Stimulated activated CD4-positive, alpha-beta T cell treated with anti-CD3 and anti-CD28 coated beads, Interleukin-1b, Interleukin-23, amount 100 ng/mL, for 1 hour (primary cell): ENCODE measurements at places on chromosomes 11 and 22.

DNA sequence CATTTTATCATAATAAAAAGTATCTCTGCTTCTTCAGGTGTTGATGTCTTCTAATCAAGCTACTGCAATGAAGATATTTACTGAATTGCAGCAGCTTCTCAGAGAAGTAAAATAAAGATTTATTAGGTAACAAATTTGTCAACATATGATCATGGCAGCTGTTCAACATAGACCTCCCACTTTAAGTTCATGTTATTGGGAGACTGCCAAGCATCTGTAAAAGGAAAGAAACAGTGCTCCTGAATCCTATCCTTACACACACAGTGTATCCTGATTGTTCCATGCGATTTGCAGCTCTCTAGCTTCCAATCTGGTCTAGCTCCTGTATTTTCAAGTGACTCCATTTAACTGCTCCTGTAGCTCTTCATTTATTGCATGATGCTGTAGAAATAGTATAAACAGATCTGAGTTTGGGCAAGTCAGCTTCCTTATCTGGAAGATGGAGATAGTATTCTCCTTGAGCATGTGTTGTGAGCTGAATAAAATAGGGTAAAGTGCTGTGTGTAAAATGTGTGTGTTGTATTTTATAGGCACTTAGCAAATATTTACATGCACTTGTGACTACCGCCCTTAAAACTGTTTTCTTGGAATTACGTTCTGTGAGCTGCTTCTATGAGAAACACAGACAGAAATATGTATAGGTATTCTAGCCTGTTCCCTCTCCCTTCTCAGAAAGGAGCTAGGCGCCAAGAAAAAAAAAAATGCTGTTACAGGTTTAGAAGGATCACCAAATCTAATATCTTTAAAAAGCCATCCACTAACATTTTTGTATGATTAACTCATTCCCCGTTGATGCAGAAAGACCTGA, 290.6 kb downstream of the JRKL start:
- no peak for DNase-seq

DNA sequence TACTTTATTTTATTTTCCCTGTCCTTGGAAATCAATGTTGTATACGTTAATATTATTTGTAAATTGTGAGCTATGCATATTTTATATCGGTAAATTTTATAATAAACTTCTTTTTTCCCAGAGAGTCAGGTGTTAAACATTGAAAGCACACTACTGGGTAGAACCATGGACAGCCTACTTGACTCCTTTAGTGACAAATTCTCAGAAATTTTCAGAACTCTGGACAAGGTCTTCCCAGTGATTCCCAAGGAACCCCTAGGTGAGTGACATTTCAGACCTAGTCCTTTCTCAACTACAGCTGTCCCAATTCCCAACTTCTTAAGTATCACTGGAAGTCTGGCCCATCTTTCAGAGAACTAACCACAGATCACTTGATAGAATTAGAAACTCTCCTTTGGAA, 107.2 kb downstream of the RCN1 start:
- DNase-seq = no peak

GRCh38 chr22:20242393-20243175, 25.5 kb downstream of the RTN4R start:
- no peak for DNase-seq

DNA sequence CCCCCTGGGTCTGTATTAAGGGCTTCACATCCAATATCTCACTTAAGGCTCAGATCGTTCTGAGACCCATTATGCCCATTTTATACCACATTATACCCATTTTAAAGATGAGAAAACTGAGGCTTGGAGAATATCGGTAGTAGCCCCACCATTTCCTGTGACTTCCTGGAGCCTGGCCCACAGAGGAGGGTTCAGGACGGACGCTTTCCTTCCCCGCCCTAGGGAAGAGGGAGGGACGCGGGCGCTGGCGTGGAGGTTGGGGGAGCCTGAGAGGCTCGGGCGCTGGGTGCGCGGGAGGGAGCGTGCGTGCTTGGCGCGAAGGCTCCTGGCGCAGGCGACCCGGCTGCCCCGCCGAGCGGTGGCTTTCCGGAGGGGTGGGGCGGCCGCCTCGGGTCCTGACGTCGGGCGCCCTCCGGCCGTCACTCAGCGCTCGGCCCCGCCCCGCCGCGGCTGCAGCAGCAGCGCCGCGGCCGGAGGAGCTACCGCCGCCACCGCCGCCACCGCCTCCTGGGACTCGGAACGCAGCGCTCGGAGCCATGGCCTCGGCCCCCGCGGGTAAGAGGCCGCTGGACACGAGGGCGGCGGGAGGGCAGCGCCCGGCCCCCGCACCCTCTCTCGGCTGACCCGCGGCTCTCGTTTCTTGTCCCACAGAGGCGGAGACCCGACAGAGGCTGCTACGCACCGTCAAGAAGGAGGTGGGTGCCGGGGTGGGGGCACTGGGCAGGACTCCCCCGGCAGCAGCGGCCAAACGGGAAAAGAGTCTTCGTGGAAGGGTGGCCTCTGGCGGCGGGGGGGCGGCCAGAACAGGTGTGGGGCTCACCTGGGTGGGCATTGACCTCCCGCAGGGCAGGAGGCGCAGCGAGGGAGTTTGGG, at the start of gene SGSM1:
SGSM1 (plus strand) TSS at position 422 of the 873 bp plus-strand sequence; CDS start at position 537, 115 bp downstream.
- peak; percentile 50 for DNase-seq

DNA sequence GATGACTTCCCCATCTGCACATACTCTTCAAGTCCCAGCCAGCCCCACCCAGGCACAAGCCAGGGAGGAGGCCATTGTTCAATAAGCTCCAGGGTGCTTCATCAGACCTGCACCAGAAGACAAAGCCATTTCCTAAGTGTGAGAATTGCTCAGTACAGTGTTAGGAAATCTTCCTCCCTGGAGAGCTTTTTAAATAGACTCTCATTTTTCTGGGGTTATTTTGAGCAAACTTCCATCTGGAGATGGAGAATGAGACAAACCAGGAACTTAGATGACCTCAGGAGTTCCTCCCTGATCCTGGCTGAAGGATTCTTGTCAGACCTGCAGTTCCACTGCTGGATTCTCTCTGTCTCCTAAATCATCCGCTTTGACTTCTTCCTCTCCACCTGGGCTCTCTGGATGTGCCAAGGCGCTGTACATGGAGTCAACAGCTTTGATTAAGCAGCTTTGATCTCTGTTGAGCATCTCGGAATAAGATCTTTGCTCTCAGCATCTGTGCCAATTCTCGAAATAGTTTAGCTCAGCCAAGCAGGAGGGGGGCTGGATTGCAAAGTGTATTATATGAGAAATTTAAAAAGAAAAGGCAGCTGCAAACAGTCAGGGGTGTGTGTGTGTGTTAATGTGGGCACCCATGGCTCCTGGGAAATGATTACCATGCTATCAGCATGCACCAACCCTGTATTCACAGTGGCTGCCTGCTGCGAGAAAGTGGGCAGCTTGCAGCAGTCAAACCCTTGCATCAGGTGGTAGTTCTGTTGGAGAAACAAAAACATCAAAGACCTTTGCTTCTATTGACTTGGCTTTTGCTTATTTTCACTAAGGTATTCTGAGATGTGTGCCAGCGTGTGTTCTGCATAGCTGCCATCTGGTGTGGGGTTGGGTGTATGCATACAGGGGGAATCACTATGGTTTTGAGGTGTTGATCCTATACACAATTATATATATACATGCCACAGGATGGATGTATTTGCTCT, 70.2 kb upstream of the NAV2 start:
- DNase-seq = no peak

DNA sequence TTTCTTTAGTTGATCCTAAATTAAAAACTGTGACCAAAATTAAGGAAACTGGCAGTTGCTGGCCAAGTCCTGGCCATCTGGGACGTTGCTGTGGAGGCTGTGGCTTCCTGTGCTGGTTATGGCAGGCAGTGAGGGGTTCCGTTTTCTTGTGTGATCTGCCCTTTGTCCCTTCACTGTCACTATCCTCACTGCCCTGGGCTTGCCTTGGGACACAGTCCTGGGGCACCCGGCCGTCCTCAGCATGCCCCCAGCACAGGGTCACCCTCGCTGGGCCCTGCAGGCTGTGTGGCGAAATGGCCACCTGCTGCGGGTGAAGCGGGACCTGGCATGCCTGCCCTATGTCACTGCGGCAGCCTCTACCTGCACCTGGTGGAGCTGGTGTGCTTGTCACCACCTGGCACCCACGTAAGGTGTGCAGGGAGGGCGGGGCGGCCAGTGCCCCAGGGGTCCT, 52.5 kb upstream of the SLC22A12 start:
- DNase-seq = no peak

DNA sequence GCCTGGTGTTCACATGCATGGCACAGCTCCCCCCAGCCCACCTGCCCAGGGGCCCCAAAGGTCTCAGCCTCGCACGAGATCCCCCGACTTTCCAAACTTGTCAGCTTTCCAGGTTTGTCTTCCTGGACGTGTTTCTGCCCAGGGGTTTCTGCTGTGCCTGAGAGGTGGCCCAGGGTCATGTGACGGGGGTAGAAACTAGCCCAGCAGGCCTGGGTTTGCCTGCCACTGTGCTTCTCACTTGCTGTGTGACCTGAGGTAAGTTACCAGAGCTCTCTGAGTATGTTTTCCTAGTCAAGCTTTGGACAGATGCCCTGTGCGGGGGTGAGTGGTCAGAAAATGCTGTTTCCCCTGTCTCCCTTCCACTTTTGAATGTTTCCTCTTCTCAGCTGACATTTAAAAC, 38.3 kb upstream of the SHISAL1 start:
- DNase-seq = no peak

DNA sequence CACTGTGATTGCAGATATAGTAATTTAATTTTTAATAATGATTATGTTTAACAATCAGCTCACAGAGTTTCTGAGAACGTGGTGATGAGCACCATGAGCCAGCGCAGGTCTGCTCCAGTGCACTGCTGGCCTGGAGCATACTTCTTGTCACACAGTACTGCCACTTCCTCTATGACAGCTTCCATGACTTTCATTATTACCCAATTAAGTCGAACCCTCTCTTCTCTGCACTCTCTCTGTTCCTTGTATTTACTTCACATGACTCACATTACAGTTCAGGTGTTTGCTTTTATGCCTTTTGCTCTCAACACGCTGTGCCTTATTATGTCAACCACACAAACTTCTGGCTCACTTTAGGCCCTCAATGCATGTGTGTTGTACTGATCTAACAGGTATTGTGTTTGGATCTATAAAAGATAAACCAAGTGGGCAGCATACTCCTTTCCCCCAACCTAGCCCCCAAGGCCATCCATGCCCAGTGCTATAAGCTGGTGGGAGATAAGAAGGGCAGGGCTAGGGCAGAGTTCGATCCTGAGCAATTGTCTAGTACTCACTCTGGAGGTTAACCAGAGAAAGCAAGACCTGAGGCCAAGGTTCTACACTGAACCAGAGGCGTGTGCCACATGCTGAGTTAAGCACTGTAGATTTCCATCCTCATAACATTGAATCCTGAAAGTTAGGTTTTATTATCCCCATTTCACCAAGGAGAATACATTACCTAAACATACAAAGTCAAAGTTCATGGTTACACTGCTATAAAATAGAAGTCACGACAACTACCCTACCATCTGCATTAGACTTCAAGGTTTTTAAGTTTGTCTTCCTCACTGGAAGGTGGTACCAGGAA, 356.5 kb downstream of the INSC start:
- no peak for DNase-seq

DNA sequence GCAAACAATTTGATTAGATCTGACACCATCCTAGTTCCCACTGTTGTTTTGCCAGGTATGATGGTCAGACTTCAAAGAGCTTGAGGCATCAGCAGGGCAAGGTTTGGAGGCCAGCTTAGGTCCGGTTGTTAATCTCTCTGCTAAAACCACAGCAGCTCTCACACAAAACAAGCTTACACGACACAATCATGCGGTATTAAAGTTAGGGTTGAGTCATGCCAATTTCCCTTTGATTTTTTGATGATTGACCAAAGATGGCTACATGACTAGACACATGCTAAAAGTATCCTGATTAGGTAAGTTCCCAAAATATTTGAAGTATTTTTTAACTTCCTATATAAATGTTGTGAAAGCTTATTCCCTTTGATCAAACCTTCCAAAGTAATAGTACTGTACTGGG, 145.9 kb downstream of the ELP4 start:
- DNase-seq = no peak

DNA sequence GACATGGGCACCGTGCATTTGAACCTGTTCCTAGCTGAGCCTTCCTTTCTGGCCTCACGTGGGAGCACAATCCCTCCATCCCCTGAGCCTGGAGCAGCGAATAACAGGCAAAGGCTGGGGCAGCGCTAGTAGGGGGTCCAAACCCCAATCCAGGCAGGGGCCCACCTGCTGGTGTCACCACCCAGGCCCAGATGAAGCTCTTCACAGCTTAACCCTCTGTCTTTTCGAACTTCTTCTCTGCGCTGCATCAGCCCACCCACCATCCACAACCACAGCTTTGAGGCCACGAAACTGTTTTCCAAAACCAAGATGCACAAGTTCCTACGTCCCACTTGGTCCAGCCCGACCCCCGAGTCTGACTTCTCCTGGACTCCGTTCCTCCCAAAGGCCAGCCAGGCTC, 11.5 kb downstream of the KCNC1 start:
- DNase-seq = no peak

DNA sequence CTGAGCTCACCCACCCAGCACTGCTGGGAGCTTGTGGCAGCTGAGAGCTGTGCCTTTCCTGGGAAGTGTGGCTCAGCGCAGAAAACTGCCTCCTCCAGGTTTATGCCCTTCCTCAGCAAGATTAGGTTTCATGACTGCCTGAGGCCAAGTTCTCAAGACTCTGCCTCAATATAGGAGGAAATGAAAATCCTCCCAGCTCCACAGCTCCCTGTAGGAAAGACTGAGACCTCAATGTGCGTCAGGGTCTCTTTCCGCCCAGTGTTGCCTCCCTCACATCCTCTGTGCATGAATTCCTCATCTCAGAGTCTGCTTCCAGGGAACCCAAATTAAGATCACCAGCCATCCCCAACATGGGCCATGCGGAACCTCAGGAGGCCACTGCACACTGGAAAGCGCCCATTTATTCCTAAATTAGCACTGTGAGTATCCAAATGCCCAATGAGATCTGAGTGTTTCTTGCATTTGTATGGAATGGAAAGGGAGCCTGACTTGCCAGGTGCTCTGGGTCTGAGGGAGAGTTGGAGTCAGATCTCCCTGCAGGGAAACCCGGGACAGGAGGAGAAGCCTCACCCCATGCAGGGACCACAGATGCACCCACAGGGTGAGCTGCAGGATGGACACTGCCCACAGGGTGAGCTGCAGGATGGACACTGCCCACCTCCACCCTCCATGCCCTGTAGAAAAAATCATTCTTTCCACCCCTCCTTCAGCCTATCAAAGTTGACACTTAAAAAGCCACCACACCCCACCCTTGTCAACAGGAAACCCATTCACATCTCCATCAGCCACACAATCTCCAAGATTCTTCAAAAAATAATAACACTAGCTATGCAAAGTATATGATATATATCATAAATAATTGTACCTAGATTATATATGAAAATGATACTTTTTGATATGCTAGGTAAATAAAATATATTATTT, 97.4 kb upstream of the IGLL5 start:
- no peak for DNase-seq
